Thoracic aorta (tissue), 2 donors: ENCODE measurements at places on chromosomes 13 and 19.

GRCh38 chr13:81393721-81394120 lies 1052.8 kb upstream of the SPRY2 start:
- no peak for DNase-seq

- no peak for DNase-seq
Measured at GRCh38 chr13:41565216-41565615, 107.9 kb downstream of the RGCC start.

- no peak for DNase-seq
Measured at GRCh38 chr19:13134626-13135025, 15.5 kb downstream of the STX10 start.

DNA sequence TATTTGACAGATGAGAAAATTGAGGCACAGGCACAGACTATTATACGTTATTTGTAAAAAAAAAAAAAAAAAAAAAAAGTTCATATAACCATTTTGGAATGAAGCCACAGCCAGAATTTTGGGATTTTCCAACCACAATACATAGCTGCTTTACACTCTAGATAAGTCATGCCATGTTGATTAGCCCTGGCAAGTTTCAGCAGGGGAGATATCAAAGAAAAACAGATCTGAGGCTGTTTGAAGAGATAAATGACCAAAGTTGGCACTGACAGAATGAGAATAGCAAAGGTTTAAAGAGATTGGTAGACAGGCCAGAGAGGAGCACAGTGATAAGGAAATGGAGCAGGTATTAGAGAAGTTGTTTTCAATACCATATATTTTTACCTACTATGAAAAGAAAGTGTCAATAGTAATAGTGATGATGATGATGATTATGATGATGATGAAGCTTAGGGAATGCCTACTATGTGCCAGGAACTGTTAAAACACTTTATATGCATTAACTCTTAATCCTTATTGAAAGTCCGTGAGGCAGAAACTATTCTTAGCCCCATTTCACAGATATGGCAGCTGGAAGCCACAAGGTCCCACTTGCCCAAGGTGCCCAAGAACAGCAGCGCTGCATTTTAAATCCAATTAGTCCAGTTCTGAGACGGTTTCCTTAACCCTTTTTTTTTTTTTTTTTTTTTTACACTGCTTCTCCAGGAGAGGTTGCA lies 105.5 kb downstream of the MBNL2 start:
- no peak for DNase-seq

GRCh38 chr13:41130356-41130755 lies 2.2 kb downstream of the KBTBD6 start:
- DNase-seq: no peak

- no peak for DNase-seq
Measured at GRCh38 chr19:49792829-49793560, 20.1 kb downstream of the FUZ start.

GRCh38 chr13:96229356-96229755 lies 139.4 kb downstream of the HS6ST3 start:
- DNase-seq: no peak

DNA sequence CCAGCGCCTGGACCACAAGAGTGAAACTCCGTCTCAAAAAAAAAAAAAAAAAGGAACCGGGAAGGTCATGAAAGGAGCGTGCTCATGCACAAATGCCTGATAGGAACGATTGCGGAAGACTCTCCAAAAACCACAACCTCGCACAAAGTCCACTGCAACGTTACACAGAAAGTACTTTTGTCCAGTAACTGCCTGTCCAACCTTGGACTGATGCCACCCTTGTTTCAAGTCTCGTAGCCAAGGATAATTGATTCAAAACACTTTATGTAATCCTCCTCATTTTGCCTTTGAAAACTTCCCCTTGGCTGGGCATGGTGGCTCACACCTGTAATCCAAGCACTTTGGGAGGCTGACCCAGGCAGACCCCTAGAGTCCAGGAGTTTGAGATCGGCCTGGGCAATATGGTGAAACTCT lies 13.7 kb downstream of the LGALS7 start:
- no peak for DNase-seq

DNA sequence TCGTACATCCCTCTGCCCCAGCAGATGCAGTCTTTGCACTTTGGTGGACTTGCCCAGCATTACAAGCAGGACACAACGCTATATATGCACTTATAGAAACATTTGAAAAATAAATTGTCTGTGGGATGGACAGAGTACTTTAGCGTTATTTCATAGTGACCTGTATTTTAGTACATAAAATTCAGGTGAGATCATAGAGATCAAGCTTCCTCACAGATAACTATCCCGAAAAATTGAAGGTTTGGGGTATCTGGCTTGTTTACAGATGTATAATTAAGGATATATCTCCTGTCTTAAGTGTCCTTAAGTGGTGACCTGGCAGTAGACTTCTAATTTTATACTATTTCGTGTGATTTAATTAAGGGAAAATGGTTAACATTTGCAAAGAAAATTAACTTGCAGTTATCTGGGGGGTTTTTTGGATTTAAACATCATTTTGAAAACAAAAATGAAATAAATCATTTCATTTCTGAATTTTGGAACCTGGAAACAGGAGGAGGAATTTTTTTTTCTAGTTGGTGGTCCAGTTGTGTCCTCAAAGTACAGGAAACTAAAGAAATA lies 977 bp upstream of the MAB21L1 start:
- DNase-seq: no peak

DNA sequence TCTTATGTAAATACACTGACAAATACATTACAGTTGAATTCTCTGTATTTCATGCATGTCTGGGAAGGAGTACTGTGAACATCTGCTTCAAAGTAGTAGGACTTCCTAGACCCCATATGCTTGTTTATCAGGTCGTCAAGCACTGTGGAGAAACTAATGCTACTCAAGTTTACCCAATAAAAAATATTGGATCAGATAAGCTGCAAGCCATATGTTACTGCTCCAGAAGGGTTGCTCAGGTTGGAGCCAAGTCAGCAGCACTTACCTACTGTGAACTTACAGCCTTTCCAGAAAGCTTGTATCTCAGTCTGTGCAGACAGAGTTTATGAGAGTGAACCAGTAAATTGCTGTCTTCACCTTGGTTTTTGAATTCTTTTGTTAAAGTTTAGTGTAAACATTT lies 36.2 kb downstream of the SLAIN1 start:
- no peak for DNase-seq

DNA sequence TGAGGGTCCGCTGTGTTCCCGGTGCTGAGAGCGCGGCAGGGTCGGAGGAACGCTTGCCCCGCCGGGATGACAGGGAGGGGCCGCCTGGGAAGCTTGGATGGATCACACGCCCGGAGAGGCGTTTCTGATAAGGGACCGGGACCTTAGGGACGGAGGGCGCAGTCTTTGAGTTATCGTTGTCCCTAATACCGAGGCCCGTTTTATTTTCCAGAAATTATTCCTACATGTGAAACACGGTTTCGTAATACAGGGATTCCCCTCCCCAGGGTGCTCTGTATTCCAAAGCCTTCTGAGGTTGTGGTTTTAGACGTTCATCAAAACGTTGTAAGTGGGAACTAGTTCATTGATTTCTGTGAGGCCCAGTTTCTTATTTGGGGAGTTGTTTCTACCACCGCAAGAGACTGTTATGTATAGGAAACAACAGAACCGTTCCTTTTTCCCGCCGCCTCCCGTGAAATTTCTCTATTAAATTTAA lies 752 bp downstream of the PDCD5 start:
- no peak for DNase-seq

DNA sequence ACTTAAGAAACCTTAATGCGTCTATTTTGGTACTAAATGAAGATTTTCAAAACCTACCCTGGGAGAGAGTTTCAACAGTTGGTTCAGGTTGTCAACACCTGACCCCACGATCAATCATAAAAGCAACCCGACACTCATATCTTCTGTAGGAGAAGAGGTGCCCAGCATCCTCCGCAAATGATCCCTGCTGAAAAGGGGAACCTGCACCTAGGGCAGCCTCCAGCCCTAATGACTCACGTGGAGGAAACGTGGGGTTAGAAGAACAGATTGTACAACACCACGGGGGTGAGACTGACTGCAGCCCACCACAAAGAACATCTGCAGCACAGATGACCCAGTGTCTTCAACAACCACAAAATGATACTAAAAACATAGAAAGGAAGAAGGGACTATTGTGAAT lies 116.3 kb downstream of the RAB20 start:
- no peak for DNase-seq

DNA sequence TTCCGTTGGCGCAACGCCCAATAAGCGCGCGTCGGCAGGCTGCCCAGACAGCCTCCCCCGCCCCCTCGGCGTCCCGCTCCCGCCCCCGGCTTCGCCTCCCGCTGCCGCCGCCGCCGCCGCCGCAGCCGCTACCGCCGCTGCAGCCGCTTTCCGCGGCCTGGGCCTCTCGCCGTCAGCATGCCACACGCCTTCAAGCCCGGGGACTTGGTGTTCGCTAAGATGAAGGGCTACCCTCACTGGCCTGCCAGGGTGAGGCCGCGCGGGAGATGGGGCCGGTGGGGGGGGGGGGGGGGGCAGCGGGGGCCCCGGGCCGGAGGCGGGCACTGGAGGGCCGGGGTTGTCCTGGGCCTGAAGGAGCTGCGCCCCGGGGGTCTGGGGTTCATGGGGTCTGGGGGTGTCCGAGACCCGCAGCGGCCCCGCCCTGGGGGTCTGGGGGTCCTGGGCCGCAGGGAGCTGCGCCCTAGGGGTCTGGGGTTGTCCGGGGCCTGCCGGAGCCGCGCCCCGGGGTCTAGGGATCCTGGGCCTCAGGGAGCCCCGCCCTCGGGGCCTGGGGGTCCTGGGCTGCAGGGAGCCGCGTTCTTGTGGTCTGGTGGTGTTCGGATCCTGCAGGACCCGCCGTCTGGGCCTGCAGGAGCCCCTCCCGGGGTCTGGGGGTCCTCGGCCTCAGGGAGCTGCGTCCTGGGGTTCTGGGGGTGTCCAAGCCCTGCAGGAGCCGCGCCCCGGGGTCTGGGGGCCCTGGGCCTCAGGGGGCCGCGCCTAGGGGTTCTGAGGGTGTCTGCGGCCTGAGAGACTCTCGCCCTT lies at the start of gene HDGFL2:
HDGFL2 (plus strand) TSS at position 124 of the 801 bp plus-strand sequence; CDS start at position 178, 54 bp downstream.
- no peak for DNase-seq

DNA sequence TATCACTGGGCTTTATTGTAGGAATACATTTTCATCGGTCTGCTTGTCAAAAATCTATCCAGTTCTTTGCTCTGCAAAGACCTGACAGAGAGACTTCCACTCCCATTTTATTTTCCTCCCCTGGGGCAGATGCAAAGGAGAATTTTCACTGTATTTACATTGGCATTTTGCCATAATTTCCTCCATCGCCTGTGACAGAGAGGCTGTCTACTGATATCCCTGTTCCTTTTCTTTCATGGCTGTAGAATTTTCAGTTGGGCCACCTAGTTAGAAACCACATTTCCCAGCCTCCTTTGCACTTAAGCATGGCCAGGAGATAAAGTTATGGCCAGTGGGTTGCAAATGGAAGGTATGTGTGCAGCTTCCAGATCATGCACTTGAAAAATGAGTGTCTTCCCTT lies 89.3 kb downstream of the NUFIP1 start:
- no peak for DNase-seq

DNA sequence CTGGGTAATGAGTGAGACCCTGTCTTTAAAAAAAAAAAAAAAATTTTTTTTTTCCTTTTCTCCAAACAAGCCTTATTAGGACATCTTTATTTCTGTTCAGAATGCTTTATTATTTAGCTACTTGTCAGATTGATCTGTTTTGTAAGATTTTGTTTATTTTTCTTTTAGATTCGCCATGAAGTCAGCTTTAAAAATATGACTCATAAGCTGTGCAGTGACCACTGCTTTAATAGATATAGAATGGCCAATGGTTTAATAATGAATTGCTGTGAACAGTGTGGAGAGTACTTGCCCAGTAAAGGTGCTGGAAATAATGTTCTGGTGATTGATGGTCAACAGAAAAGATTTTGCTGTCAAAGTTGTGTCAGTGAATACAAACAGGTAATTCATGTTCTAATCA lies 47.7 kb downstream of the ZMYM2 start:
- DNase-seq: no peak

DNA sequence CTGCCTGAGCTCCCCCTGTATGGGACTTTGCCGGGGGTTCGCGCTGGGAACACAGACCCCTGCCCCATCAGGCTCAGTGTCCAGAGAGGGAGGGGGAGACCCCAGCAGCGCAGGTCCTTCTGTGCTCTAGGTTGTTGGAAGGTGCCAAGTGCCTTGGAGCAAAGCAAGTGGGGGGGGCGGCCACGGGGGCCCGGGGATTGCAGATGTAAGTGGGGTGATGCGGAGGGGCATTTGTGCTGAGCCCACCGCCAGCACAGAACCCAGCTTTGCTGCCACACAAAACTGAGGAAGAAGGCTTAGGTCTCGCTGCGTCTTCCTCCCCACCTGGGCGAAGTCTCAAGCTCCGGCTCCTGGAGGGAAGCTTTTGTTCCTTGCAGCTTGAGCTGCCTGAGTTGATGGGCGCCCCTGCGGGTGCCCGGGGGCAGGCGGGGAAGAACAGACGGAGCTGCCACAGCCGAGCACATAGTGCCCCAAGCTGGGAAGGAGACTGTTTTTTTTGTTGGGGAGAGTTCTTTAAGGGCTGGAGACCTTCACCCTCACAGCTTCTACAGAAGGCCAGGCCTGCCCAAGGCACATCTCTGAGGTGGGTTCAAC lies 1.5 kb upstream of the NTN5 start:
- DNase-seq: no peak

DNA sequence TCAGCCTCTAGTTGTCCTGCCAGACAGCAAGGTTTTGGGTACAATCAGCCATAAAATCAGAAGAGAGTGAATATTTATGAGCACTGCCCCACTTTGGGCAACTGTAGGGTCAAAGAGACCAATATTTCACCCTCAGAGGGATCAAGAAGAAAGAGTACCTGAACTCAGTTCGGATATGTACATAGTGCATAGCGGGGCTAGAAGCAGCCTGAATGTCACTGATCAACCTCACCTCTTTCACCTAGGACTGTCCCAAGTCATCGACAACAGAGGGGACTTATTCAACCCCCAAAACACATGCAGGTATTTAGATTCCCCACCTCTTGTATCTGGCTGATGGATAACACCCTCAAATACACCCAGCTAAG lies 446.9 kb downstream of the COG6 start:
- DNase-seq: no peak

GRCh38 chr13:46712524-46712923 lies 84.4 kb downstream of the ESD start:
- no peak for DNase-seq
